Activated CD8-positive, alpha-beta memory T cell treated with anti-CD3 and anti-CD28 coated beads for 1 hour (primary cell): ENCODE measurements at places on chromosomes 6 and 20.

GRCh38 chr20:53124803-53125202, 152.6 kb downstream of the TSHZ2 start:
- no peak for DNase-seq

GRCh38 chr20:50100552-50100951, 12.4 kb downstream of the UBE2V1 start:
- DNase-seq = no peak

GRCh38 chr6:7268362-7268761, 44.6 kb downstream of the SSR1 start:
- DNase-seq = no peak

GRCh38 chr20:56299362-56299761, 50.8 kb downstream of the MC3R start:
- no peak for DNase-seq

GRCh38 chr6:124056407-124057334, 253.0 kb downstream of the NKAIN2 start:
- no peak for DNase-seq

- no peak for DNase-seq
Observed at GRCh38 chr20:24533449-24533848, 64.0 kb downstream of the SYNDIG1 start.

DNA sequence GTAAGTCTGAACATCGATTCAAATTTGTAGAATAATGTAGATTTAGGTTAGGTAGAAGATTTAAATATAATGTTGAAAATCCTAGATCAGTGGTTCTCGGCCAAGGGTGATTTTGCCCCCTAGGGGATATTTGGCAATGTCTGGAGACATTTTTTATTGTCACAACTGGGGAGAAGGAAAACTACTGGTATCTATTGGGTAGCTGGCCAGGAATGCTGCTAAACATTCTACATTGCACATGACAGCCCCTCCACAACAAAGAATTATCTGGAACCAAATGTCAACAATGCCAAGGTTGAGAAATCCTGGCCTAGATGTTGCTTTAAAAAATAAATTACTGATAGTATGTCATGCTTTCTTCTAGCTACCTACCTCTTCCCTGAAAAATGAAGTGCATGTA, 76.1 kb downstream of the HIVEP2 start:
- no peak for DNase-seq

GRCh38 chr6:38215225-38215624, 395.7 kb downstream of the ZFAND3 start:
- no peak for DNase-seq

DNA sequence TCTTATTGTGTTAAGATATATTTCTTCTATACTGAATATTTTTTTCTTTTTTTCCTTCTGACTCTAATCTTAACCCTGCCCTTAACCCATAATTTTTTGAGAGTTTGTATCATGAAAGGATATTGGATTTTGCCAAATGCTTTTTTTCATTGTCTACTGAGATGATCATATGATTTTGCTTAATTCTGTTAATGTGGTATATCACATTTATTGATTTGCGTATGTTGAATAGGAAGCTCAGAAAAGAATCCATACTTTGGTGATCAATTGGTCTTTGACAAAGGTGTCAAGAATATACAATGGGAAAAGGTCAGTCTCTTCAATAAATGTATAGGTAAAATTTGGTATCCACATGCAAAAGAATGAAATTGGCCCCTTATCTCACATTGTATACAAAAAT, 588.8 kb upstream of the ADGRB3 start:
- DNase-seq = no peak
